Activated naive CD4-positive, alpha-beta T cell treated with anti-CD3 and anti-CD28 coated beads for 36 hours (primary cell): ENCODE measurements at places on chromosomes 16 and 17. TPM values are rescaled to one million over a fixed set of nuclear protein-coding genes. Genes with fewer than 3 reads are reported as not detected.

Gene DNAI2
- total RNA-seq = 0.12 TPM

Gene KRT33B
- total RNA-seq = not detected

Gene MAP2K4
- total RNA-seq = 22.5 TPM

Gene MMD
- 27.7 TPM for total RNA-seq

Gene CCDC78
- total RNA-seq = 1.2 TPM

Gene C16orf86
- 3.2 TPM for total RNA-seq

Gene PDE6G
- total RNA-seq = 0.89 TPM

Gene SPIRE2
- 0.44 TPM for total RNA-seq

Gene KRT12
- total RNA-seq = not detected

Gene TOP2A
- 410 TPM for total RNA-seq

DNA sequence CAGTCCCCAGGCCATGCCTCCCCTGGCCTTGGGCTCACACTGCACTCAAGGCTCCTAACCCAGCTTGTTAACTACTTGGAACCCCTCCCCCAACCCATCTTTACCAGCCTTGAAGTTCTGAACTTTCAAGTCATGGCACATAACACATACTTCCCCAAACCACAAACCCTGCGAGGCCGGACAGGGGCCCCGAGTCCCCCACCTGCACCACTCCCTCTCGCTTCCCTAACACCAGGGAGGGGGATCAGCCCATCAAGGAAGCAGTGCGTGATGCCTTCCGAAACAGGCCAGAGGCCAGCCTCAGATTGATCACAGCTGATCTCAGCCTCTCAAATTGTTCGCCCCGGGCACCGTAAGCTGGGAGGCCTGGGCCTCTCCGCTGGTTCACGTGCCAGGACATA lies 3.0 kb upstream of the NLRC3 start:
- no peak for DNase-seq

GRCh38 chr17:3512505-3513171 lies 36.8 kb downstream of the ASPA start:
- DNase-seq = no peak

DNA sequence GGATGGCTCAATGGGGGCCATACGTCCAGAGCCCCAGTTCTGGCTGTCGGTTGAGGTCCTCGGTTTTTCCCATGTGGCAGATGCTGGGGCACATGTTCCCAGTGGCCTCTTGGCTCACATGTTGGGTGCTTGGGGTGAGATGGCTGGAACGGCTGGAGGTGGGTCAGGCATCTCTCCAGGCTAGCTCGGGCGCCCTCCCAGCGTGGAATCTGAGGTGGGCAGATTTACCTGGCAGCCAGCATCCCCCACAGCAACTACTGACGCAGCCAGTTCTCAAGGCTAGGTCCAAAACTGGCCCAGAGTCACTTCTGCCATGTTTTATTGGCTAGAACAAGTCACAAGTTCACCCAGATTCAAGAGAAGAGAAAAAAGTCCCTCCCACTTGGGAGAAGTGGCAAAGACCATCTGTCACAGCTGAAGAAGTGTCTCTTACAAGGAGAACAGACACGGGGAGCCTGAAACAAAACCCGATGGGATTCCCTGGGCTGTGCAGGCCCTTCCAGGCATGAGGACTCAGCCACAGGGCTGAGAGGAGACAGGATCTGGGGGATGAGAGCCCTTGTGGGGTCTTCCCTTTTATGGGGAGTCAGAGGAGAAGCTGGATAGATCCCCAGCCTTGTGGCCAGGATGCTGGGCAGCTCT lies 15.2 kb downstream of the ACE start:
- DNase-seq = no peak

GRCh38 chr16:48225456-48225855 lies 18.6 kb upstream of the LONP2 start:
- DNase-seq = no peak

DNA sequence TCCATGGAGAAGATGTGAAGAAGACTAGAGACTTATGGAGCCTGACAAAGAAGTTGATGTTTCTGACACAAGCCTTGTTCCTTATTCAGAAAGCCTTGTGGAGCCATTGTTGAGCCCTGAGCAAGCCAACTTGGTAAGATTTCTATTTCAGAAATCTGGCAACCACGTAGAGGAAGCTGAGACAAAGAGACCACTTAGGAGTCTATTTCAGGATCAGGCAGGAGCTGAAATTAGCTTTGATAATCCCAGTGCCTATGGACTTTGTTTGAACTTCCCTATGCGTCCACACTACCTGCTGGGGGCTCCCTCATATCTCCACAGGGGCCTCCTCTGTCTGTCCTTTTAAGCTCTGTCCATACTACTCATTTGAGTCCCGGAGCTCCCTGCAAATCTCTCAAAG lies 540.0 kb upstream of the GOT2 start:
- no peak for DNase-seq

- DNase-seq = peak; percentile 5
These were observed 474.3 kb upstream of the TOM1L1 start for GRCh38 chr17:54426296-54426886.

- DNase-seq = no peak
These were observed 7.0 kb upstream of the CDC42EP4 start for GRCh38 chr17:73318836-73319235.

DNA sequence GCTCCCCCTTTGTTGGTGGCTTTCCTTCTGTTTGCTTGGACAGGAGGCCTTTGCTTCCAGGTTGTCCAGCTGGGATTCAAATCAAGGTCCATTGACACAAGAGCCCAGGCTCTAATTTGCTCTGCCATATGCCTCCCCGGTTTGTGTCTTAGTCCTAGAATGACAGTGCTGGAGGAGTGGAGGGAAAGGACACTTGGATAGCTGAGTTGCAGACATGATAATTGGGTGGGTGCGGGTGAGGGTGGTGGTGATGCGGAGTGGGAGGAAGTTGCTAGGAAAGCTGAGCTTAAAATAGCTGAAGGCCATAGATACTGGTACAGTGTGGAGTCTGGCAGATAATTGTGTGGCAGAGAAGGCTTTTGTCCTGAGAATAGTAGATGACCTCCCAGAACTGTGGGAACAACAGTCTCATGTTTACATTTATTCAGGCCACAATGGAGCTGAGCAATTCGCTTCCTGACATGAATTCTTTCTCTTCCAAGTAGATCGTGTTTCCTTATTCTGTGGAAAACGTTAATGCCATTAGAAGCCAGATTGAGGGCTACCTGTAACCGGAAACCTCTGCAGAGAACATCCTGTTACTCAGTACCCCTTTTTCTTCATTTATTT lies 23.8 kb downstream of the SEC14L1 start:
- no peak for DNase-seq

- DNase-seq = no peak
These were observed 366.5 kb downstream of the SEC14L1 start for GRCh38 chr17:77507111-77507885.

- no peak for DNase-seq
These were observed 436.4 kb downstream of the KCNJ18 start for GRCh38 chr17:22128723-22129122.

DNA sequence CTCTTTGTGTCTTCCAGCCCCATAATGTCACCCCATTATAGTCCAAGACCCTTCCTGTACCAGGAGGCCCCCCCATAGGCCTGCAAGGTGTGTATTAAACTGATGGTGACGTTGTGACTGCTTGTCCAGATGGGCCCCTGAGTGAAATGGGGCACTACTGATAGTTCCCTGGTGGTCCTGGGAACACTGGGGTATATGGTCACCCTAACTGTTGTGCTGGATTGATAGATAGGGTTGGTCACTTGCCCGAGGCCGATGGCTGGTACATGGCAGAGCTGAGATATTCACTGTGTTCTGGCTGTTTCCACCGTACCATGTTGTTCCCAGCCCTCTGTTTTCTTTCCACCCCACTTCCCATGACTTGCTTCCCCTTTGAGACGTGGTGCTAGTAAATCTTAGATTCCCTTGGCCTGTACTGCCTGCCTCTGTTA lies 4.3 kb downstream of the CNP start:
- no peak for DNase-seq

DNA sequence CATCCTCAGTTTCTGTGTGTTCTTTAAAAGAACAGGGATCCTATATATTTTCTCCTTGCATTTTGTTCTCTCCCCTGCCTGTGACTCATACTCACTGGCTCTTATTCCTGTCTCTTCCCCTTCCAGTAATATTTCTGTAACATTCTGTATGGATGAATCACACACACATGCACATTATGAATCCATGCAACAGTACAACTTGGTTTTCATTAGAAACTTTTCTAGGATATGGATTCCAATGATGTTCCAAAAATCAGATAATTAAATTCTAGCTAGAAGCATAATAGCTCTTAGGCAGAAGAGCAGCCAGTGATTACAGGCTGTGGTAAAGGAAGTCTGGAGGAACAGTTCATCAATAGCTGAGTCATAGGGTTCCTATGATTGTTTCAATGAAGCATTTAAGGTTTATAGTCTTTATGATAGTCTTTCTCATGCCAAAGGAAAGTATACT lies 119.6 kb upstream of the PMFBP1 start:
- DNase-seq = no peak

GRCh38 chr17:49452201-49452600 lies 37.5 kb upstream of the PHB1 start:
- no peak for DNase-seq

- DNase-seq = no peak
These were observed 19.4 kb downstream of the CYLD start for GRCh38 chr16:50761267-50761666.

GRCh38 chr16:50304467-50305440 lies 38.4 kb downstream of the ADCY7 start:
- peak; percentile 4 for DNase-seq

GRCh38 chr16:29825145-29826044 lies 5.1 kb downstream of the MVP start:
- peak; percentile 78 for DNase-seq

DNA sequence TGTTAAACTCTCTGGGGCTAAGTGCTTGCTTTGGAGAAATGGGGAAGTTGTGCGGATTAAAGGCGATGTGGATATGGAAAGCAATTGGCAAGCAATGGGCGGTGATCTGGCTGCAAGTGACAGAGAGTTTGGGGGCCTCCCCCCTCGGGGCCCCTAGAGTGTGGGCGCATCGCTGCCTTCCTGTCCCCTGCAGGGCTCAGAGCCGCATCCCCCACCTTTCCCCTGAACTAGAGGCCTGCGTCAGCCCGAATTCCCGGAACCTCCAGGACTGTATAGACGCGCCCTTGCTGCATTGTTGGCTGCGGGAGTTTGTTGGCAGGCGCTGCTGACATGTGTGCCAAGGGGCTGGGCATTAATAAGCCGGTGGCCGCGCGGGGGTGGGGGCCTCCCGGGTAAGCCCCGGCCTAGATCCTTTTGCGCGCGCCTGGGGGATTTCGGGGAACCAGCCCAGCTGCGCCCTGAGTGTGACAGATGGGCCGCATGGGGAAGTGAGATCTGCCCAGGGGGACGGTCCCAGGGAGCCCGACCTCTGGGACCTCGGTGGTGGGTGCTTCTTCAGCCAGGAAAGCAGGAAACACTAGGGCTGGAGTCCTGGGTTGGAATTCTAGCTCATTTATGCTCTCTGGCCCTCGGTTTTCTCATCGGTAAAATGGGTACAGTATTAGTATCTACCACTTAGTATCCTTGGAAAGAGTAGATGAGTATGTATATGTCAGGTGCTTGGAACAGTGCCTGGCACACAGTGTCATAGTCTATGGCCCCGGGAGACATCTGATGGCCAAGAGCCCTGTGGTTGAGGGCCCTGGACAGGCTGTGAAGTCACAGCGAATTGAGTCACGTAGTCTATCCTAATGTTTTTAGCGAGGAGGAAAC lies 1.0 kb downstream of the EEF2K start:
- peak; percentile 86 for DNase-seq

DNA sequence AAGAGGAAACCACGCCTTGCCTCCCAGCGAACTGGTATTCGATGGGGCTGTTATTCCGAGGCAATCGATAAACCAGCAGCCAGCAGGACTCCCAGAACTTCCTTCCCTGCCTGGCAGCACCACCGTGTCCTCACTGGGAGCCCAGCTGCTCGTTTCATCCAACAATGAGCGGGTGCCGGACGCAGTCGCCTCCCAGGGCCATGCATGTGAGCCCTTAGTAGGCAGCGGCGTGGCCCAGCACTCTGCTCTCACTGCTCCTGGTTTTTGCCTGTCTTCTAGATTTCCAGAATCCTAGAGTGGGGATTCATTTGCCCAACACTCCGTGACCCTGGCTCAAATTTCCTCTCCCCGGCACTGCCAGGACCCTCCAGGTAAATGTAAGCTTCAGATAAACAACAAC lies 29.1 kb upstream of the RASD1 start:
- DNase-seq = no peak

DNA sequence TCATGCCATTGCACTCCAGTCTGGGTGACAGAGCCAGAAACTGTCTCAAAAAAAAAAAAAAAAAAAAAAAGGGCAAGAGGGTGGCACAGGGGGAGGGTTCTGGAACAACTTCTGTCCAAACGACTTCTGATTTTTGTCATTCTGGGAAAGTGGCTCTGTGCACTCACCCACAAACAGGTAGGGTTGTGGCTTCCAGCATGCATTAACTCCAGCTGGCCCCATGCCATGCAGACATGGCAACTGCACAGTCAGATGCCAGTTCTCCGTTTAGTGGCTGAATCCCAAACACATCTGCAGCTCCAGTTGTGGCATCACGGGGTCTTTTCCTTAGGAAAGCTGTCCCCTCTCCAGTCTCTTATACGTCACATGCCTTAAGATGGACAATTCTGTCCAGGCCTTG lies 30.3 kb downstream of the B4GALNT2 start:
- DNase-seq = no peak

GRCh38 chr16:88354229-88355092 lies 28.3 kb upstream of the ZNF469 start:
- DNase-seq = no peak

DNA sequence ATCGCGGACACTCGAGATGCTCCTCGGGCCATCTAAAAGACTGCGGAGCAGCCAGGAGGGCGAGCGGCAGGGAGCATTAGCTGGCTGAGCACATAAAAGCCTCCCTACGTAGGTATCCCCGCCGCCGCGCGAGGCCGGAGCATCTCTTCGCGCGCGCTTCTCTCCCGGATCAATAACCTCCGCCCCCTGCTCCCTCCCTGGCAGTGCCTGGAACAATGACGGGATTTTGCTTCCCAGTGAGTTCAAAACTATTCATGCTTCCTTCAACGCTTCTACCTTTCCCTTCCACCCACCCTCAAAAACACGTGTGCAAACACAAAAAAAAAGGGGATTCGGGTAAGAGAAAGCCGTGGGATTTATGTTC lies 984 bp downstream of the CENPV start:
- DNase-seq = peak; percentile 58

- no peak for DNase-seq
These were observed 51.5 kb downstream of the KNOP1 start for GRCh38 chr16:19666477-19666876.

DNA sequence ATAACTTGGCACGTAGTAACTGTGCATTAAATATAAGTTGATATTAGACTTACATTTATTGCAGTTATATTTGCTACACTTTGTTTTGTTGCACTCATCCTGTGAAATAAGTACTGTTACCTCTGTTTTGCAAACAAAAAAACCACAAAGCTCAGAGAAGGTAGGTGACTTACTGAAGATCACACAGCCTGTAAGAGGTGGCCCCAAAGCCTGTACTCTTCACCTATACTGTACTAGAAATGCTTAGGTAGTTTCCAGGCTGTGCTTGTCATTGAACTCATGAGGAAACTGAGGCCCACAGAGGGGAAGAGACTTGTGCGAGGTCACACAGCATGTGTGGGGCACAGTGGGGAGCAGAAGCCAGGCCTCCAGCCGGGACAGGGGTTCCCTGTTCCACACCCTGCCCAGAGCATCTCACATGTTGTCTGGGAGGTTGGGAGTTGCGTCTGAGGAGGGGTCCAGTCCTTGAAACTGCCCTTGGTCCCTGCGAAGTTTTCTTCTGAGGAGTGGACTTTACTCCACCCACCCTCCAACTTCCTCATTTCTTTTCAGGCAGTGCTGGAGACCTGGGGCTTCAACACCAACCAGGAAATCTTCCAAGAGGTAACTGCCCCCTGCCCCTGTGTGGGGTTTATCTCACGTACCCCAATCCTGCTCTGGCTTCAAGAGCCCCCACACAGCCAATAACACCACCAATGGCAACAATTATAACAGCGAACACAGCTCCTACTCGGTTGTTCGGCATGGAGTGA lies 13.0 kb downstream of the CETP start:
- no peak for DNase-seq
